ENCODE measurements at places on chromosomes 6 and 20. TPM values are rescaled to one million over a fixed set of nuclear protein-coding genes. Genes with fewer than 3 reads are reported as not detected.

COL9A3 gene
- total RNA-seq: not detected

DNA sequence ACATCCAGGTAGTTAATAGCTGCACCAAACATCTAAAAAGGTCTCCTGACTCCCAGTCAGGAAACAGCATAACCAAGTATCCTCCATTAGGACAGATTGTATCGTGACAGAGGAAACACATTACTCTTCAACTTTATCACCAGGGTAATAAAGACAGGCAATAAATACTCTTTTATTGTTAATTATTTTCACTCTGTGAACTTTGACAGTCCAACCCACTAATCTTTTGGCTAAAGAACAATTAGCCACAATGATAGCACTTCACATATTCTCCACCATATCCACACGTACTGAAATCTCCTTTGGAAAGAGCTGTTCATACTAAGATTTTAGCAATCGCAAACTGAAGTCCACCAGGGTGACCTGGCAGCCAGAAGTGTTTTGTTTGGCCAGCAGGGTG is 46.4 kb downstream of the ARHGAP18 start:
- no peak overlapping the region for H3K27ac ChIP-seq
- H3K27me3 ChIP-seq: no peaks in the 10 kb centered on the region
- H3K4me1 ChIP-seq: peaks cover 23% of the 10 kb centered on the region
- H3K4me3 ChIP-seq: no peak overlapping the region

DNA sequence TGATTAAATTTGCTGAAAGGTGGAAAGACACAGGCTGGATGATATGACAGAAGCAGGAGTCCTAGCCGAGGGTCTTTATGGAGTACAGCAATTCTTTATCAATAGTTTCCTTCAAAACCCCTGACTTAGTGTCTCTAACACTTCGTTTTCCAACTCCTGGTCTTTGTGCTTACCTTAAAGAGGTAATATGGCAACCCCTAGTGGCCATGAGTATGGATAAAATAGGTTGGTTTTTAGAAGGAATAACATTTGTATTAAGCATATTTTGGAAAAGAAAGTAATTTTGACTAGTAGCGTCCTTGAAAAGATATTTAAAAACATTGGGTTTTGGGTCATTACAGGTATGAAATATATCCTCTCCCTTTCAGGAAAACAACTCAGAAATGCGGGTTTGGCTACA is 51.9 kb downstream of the VGLL2 start:
- DNase-seq: peak; percentile 45
- H3K4me3 ChIP-seq: no peak overlapping the region
- H3K27me3 ChIP-seq: 0 out of 2 replicates have a peak, but pooled peaks cover 4% of the 10 kb centered on the region

ARHGAP40 gene
- total RNA-seq: 0.06 TPM

DNA sequence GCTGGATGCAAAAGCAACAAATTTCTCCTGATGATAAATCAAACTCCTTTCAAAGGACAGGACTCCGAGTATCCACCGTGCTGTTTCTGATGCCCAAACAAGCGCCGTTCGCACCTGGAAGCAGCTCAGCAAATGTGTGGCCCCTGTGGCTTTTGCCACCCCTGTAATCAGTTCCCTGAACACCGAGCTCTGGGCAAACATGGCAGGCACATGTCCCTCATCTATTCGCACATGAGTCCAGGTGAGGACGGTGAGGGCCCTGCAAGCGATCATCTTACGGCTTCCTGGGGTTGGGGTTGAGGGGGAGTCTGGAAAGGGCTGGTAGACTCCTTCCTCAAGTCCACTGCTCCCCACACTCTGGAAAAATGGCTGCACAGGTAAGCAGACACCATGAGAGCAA is 23.7 kb downstream of the RNASET2 start:
- no peaks in the 10 kb centered on the region for H3K27me3 ChIP-seq
- no peak overlapping the region for H3K4me3 ChIP-seq
- H3K4me1 ChIP-seq: no peaks in the 10 kb centered on the region
- H3K36me3 ChIP-seq: no peaks in the 10 kb centered on the region

- peaks cover 50% of the 10 kb centered on the region for H3K4me1 ChIP-seq
- no peak overlapping the region for H3K4me3 ChIP-seq
- H3K36me3 ChIP-seq: no peaks in the 10 kb centered on the region
- no peaks in the 10 kb centered on the region for H3K27me3 ChIP-seq
- no peak overlapping the region for H3K27ac ChIP-seq
- DNase-seq: no peak
Observed at GRCh38 chr6:169101036-169101805, 152.4 kb downstream of the THBS2 start.

GRCh38 chr6:167937948-167938911 is 59.2 kb upstream of the KIF25 start:
- H3K27ac ChIP-seq: no peak overlapping the region
- peaks cover 51% of the 10 kb centered on the region for H3K36me3 ChIP-seq
- no peaks in the 10 kb centered on the region for H3K27me3 ChIP-seq
- no peak overlapping the region for H3K4me3 ChIP-seq
- no peaks in the 10 kb centered on the region for H3K4me1 ChIP-seq

GRCh38 chr6:132491303-132491702 is 21.6 kb downstream of the STX7 start:
- H3K4me1 ChIP-seq: no peaks in the 10 kb centered on the region
- H3K36me3 ChIP-seq: peaks cover 14% of the 10 kb centered on the region
- H3K27me3 ChIP-seq: no peaks in the 10 kb centered on the region

DNA sequence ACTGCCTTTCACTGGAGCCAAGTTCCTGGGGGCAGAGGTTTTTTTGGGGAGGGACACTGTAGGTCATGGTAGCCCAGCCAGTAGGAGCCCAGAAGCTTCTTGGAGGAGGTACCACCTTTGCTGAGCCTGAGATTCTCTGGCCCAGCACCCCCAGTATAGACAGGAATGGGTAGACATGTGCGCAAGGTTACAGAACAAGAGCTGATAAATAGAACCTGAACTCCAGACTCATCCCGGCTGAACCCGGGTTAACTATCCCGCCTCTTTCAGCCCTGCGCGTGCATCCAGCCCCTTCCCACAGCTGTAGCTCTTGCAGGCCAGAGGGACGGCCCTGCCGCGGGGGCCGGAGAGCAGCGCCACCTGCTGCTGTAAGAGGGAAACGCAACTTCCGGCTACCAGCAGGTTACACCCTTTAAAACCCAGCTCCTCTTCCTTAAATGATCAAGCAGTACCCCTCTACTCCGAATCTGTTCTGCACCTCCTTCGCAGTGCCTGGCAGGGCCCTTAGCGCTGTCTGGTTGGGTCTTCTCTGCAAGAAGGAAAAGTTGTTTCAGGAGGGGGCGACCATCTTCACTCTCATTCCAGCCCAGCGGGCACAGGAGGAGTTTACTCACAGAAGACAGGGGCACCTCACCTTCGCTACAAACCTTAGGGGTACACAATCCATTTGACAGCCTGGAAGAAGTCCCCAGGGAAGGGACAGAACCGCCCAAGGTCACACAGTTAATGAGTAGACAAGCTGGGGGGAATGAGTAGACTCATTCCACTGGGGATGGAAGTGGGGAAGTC is 7.5 kb downstream of the SRXN1 start:
- no peak overlapping the region for H3K4me3 ChIP-seq
- DNase-seq: peak; percentile 60
- no peak overlapping the region for H3K27ac ChIP-seq
- peaks cover 8% of the 10 kb centered on the region for H3K27me3 ChIP-seq
- H3K4me1 ChIP-seq: no peaks in the 10 kb centered on the region

GRCh38 chr6:163099621-163100171 is 314.8 kb upstream of the QKI start:
- no peak overlapping the region for H3K4me3 ChIP-seq
- DNase-seq: no peak
- no peaks in the 10 kb centered on the region for H3K36me3 ChIP-seq
- H3K4me1 ChIP-seq: no peaks in the 10 kb centered on the region
- no peak overlapping the region for H3K27ac ChIP-seq

RIN2 gene
- total RNA-seq: 15.7 TPM

DNA sequence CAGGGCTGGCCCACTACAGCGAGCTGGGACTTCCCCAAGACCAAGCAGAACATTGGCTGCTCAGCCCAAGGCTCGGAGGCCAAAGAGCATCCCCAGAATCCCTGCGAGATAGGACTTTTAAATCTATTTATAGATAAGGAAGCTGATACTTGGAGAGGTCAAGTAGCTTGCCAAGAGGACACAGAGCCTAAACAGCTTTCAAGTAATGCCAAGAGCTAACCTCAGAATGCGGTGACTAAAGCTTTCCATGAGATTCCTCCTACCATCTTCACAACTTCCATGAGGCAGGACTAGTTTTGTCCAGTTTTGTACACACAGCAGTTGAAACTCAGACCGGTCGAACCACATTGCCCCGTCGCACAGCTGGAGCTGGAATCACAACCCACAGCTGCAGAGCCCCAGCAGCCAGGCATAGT is 168.1 kb upstream of the TOP1 start:
- no peak overlapping the region for H3K4me3 ChIP-seq
- DNase-seq: no peak
- H3K27ac ChIP-seq: no peak overlapping the region
- no peaks in the 10 kb centered on the region for H3K27me3 ChIP-seq

DNA sequence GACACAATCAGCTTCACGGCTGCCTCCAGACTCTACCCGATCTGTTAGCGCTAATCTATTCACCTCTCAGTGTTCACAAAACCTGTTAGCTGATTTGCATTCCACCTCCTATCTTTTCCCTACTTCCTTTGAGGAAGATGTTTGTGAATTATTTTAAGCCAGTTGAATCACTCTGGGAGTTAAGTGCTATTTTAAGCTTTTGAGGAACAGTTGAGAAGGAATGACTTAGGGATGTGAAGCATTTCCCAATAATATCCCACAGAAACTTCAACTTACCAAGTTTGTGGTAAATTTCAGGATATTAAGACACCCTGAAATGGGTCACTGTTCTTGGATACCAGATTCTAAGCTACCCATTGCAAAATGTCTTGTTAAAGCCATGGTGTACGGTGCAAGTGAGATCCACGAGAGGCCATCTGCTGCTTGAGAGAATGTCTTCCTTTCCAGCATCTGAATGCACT is 145.2 kb upstream of the CITED2 start:
- no peak overlapping the region for H3K4me3 ChIP-seq
- peaks cover 25% of the 10 kb centered on the region for H3K4me1 ChIP-seq
- no peaks in the 10 kb centered on the region for H3K36me3 ChIP-seq
- no peak for DNase-seq
- H3K27ac ChIP-seq: no peak overlapping the region

GRCh38 chr6:89574910-89575561 is 63.5 kb downstream of the LYRM2 start:
- no peak for DNase-seq
- no peak overlapping the region for H3K27ac ChIP-seq
- H3K27me3 ChIP-seq: no peaks in the 10 kb centered on the region
- no peak overlapping the region for H3K4me3 ChIP-seq
- no peaks in the 10 kb centered on the region for H3K4me1 ChIP-seq

DNA sequence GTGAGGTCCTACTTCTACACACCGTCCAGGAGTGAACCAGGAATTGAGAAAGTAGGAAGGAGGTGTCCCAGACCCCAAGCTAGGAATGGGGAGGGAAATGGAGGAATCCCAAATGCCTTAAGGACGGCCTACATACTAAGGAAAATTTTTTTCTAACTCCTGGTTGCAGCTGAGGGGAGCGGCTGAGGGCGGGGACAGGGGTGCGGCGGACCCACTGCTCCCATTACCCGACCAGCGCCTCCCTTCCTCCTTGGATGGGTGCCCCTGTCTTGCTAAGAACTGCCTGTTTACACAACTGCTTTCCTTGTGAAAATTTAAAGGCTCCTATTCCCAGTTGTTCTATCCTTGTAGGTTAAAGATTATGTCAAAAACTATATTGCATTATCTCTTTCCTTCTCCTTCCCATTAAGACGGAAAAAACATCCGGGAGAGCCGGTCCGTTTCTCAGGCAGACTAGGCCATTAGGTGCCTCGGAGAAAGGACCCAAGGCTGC is 699 bp upstream of the HSPA1B start:
- H3K27ac ChIP-seq: peak overlapping the region; percentile 49
- DNase-seq: no peak
- no peaks in the 10 kb centered on the region for H3K27me3 ChIP-seq
- H3K4me3 ChIP-seq: peak overlapping the region; percentile 57
- peaks cover 23% of the 10 kb centered on the region for H3K4me1 ChIP-seq
- H3K36me3 ChIP-seq: peaks cover 7% of the 10 kb centered on the region

BPIFB4 gene
- not detected for total RNA-seq

RSPH9 gene
- total RNA-seq: not detected

DNA sequence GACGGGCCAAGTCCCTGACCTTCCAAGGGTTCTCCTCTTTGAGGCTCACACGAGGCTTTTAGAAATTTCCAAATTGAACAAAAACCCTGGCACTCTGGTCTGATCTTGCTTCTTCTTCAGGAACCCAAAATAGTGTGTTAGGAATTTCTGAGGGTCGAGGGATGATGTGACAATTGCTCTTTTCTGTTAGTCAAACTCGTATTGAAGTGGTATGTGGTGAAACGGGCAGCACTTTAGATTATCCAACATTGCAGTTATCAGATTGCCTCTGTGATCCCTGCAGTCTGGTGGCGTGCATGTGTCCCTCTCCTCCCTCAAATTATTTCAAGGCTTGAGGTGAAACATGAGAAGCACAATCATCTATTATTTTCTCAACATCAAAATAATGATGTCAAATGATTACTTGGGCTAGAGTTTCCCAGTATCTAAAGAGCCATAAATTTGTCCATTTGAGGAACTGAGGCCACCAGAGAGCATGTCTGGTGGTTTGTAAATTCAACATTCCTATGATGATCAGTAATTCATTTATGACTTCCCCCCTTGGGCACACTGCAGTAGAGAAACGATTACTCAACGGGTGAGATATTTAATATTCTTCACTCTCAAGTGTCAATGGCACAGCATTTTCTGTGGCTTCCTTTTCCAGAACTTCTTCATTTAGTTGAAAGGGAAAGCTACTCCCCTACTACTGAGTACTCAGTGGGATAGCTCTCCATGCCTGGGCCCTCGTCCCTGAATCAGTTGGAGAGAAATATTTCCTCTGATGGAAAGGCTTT is 308.6 kb upstream of the MAP3K7 start:
- no peaks in the 10 kb centered on the region for H3K36me3 ChIP-seq
- no peak overlapping the region for H3K4me3 ChIP-seq
- no peak for DNase-seq
- no peak overlapping the region for H3K27ac ChIP-seq
- no peaks in the 10 kb centered on the region for H3K27me3 ChIP-seq

DNA sequence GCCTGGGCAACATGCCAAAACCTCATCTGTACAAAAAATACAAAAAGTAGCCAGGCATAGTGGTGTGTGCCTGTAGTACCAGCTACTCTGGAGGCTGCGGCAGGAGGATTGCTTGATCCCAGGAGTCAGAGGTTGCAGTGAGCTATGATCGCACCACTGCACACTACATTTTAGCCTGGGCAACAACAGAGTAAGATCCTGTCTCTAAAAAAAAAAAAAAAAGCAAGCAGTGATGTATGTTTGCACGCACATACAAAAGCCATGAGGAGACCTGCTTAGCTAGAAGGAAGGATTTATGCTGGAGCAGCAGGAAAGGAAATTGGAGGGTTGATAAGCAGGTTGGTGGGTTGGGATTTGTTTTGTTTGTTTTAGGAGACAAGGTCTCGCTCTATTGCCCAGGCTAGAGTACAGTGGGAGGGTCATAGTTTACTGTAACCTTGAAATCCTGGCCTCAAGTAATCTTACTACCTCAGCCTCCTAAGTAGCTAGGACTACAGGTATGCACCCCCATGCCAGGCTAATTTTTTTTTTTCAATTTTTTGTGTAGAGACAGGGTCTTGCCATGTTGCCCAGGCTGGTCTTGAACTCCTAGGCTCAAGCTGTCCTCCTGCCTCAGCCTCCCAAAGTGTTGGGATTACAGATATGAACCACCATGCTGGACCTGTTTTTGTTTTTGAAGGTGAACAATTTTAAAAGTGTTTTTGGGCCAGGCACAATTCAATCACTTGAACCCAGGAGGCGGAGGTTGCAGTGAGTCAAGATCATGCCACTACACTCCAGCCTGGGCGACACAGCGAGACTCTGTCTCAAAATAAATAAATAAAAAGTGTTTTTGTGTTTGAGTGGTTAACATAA is 4.0 kb downstream of the ZSWIM3 start:
- H3K27ac ChIP-seq: no peak overlapping the region
- 0 out of 2 replicates have a peak, but pooled peaks cover 5% of the 10 kb centered on the region for H3K36me3 ChIP-seq
- no peaks in the 10 kb centered on the region for H3K27me3 ChIP-seq
- H3K4me3 ChIP-seq: no peak overlapping the region
- peaks cover 8% of the 10 kb centered on the region for H3K4me1 ChIP-seq
